ENCODE measurements at places on chromosomes 2 and 18.

- DNase-seq: no peak
Measured at GRCh38 chr2:216576616-216577015, 56.6 kb upstream of the IGFBP2 start.

GRCh38 chr2:199928626-199929025 is 17.5 kb downstream of the C2orf69 start:
- DNase-seq: no peak

GRCh38 chr2:140286377-140286776 is 1506.2 kb upstream of the NXPH2 start:
- DNase-seq: no peak

- no peak for DNase-seq
Measured at GRCh38 chr2:223865907-223866508, 28.6 kb upstream of the AP1S3 start.

- DNase-seq: no peak
Measured at GRCh38 chr2:205407984-205408383, 274.3 kb upstream of the NRP2 start.

- DNase-seq: no peak
Measured at GRCh38 chr2:36650031-36650829, 46.3 kb upstream of the VIT start.

- DNase-seq: no peak
Measured at GRCh38 chr2:20597860-20598183, 53.1 kb downstream of the HS1BP3 start.

- no peak for DNase-seq
Measured at GRCh38 chr2:237026981-237027711, 58.5 kb upstream of the COPS8 start.

DNA sequence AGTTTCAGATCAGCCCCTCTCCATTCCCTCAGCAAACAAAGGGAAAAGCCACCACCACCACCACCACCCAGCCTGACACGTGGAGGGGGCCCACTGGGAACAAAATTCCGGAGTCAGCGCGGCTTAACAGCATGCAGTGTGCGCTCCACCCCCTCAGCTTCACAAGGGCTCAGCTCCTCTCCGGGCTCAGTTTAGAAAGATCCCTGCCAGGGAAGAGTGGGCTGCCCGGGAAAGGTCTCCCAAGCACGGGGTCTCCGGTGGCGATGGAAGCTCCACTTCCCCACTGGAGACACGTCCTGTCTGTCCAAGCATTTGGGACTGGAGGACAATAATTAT is 55.7 kb downstream of the SNORC start:
- DNase-seq: no peak

DNA sequence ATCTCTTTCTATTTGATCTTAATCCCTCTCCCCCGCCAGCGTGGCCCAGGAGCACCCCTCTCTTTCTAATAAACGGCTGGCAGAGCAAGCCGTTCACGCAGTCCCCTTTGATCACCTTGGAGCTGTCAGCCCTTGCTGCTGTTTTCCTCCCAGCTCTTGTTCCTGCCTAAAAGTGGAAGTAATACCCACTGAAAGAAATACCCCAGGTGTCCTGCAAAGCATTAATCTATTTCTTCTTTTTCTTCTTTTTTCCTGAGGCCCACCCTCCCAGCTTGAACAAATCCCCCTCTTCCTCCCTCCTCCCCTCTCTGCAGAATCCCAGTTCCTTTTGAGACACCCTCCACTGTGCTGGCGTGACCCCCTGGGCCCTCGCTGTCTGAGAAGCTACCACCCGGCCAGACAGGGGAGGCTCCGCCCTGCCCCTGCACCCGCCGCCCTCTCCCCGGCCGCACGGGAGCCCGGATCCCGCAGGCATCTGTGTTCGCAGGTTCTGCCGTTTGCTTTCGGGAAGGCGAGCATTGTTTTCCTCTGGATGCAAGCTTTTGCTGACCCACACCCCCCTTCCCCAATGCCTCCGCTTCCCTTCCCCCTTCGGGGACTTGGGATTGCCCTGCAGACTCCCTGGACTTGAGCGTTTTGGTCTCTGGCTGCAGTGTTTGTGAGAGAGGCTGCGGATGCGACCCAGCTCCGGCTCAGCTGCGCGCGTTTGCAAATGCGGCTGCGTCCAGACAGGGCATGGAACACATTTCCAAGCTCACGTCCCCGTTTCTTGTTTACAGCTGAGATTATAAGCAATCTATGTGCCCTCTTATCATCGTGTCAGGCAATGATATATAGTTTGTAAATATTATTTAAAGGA is 631.5 kb downstream of the NYAP2 start:
- no peak for DNase-seq

DNA sequence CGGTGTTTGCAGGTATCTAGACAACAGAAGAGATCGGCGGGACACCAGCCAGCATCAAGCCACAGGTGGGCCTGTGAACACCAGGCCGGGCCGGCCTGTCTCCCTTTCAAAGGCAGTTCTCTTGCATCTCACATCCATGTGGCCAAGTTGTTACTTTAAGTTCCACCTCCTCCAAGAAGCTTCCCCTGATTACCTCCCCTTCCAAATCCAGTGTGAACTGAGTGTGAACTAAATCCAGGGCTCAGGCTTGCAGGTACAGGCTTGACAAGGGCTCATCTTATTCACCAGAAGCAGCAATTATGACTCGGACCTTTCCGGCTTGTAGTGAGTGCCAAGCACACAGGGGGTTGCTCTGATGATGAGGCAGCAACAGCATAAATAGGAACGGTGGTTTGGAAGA is 3.9 kb downstream of the CRACDL start:
- DNase-seq: no peak

GRCh38 chr18:69985239-69985638 is 37.6 kb upstream of the CD226 start:
- no peak for DNase-seq

GRCh38 chr2:1591461-1591770 is 152.9 kb downstream of the PXDN start:
- DNase-seq: no peak

DNA sequence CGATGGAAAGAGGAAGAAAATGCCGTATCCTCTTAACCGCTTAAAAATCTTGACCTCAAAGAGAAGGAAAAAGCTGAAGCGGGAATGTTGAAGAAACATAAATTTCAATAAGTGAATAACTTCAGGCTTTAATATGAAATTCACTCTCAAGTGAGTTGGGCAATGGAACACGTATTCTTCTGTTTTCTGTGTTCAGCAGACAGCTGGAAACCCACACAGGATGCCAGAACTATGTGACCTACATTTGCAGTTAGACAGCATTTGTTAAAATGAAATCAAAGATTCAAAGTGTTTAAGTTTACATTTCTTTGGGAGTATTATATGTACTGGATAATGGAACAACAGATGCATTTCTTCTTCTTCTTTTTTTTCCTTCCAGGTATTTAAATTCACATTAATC is 80.5 kb upstream of the SPATS2L start:
- no peak for DNase-seq

- no peak for DNase-seq
Measured at GRCh38 chr2:11703700-11704099, 33.7 kb upstream of the NTSR2 start.

DNA sequence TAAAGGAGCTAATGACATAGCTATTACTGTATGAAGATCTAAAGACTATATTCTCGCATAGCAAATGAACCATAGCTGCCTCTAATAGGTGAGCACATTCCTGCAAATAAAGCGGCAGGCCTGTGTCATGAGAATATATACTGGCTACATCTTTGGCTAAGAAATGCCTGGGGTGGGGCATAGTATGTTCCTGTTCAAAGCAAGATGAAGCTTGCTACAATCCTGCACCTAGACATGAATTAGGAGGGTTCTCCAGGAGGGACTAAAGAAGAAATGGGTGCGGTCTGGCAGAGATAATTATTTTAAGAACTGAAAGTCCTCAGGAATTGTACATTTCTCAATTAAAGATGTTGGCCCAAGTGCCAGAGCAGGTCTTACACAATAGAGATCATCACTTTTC is 46.8 kb upstream of the PLA2R1 start:
- no peak for DNase-seq

DNA sequence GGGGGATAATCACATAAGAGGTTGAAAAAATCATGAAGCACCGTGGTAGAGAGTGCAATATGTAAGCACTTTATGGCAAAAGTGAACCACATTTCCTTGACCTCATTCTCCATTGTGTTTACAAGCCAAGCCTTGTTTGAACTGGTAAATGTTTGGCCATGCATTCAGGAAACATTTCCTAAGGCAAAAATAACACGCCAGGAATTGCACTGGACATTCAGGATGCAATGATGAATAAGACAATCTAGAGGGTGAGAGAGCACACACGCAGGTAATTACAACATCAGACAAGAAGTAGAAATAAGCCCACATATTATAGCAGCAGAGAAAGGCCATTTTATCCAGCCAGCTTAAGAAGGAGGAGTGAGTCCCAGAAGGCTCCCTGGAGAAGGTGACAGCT is 218.0 kb upstream of the OSR1 start:
- no peak for DNase-seq

GRCh38 chr2:10790228-10790973 is 22.2 kb downstream of the PDIA6 start:
- no peak for DNase-seq

DNA sequence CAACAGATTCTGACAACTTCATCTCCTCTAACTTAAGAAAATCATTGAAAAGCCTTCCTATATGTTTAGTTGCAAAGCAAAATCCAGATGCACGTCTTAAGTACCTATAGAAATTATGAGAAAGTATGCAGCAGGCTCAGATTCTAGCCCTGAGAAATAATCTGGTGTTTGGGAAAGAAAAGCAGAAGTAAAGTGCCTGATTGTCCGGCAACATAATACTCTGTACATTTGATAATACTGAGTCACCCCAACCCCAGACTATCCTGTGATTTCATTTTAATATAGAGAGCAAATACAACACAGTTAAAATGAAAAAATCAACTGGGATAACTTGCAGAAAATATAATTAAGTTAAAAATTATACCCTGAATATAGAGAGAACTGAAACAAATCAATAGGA is 13.5 kb downstream of the RFX8 start:
- DNase-seq: no peak

DNA sequence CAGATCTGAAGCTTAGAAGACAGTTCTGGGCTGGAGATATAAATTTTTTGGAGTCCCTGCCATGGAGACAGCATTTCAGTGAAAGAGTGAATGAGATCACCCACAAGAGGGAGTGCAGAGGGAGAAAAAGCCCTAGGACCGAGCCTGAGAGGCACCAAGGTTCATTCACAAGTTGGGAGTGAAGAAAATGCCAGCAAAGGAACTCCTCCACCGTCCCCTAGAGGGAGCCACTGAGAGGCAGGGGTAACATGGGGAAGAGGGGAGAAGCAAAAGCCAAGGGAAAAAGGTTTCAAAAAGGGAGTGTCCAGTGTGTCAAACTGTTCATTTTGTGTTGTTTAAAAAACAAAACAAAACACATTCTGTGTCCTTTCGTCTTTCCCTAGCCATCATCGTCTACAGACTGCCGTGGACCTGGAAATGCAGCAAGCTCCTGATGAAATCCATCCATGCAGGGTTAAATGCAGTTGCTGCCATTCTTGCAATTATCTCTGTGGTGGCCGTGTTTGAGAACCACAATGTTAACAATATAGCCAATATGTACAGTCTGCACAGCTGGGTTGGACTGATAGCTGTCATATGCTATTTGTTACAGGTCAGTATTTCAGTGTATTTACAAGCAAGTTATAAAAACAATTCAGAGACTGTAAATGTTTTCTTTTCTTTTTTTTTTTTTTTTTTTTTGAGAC is 19.1 kb downstream of the CYBRD1 start:
- no peak for DNase-seq

DNA sequence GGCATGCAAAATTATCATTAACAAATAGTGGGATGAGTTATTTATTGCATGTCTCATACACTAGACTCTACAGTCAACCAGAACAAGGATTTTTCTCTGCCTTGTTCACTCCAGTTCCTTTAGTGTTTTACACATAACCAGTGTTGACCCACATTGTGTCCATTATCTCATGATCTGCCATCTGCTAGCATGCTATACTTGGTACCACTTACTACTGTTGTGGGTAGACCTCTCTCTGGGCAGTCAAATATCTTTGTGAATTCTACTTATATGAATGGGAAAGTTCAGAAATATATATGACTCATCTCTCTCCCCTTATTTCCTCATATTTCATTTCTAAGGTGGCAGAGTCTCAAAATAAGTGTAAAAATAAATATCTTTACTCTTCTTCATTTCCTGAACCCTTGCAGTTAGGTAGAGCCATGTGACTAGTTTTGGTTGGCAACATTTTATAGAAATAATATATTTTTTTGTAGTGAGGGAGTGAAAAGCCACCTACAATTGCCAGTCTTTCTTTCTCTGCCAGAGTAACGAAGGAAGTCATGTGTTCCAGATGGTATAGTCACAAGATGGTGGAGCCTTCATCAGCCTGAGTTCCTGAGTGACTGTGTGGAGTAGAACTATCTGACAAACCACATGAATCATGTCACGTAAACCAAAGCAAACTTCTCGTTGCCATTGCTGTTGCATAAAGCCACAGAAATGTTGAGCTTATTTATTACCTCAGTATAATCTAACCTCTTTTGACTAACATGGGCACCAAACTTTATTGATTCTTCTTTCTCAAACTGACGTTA is 704.0 kb downstream of the RNF144A start:
- no peak for DNase-seq

DNA sequence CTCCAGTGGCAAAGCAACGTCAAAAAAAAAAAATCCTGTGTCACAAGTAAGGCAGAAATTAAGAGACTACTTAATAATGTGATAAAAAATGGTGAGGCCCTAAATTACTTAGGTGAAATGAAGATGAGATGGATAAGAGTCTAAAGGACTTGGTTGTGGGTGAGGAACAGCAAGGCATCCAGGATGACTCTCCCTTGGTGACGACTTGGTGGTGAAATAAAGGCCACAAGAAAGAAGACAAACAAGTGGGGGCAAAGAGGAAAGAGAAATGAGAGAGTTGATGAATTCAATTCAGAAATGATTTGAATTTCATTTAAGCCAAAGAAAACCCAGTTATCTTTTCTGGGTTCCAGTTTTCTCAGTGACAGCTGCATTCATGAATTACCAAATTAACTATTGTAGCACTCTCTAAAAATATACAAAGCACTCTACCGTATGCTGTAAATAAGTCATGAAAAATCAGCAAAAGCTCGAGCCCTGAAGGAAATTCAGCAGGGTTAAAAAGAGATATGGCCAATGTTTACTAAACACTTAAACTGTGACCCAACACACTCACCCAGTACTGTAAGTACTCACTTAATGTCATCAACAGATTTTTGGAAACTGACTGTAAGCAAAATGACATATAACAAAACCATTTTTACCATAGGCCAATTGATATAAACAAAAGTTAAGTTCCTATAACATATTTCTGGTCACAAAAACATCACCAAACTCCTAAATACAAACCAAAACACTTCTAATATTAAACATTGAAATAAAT is 1.4 kb downstream of the METTL8 start:
- DNase-seq: no peak

DNA sequence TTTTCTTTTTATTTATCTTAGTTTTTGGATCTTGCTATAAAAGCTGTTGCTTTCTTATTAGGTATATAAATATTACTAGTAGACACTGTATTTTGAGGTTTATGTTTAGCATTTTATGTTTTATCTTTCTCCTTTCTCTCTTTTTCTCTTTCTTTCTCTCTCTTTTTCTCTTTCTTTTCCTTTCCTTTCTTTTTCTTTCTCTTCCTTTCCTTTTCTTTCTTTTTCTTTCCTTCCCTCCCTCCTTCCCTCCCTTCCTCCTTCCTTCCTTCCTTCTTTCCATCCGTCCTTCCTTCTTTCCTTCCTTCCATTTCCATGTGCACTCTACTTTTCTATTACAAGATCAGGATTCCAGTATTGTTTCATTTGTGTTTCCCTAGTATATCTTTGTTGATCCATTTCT is 814.8 kb downstream of the KCNJ3 start:
- DNase-seq: no peak

GRCh38 chr2:192030289-192030688 is 164.4 kb downstream of the TMEFF2 start:
- no peak for DNase-seq

Data from activated CD4-positive, alpha-beta T cell treated with anti-CD3 and anti-CD28 coated beads for 1 hour (primary cell).